Subcutaneous adipose tissue (tissue), 4 donors: ENCODE measurements at places on chromosomes 2 and 18. TPM values are rescaled to one million over a fixed set of nuclear protein-coding genes. Genes with fewer than 3 reads are reported as not detected.

The LYPD1 gene
- not detected for total RNA-seq

The CRYGB gene
- total RNA-seq, result not detected

The VSNL1 gene
- total RNA-seq, result not detected

The CCDC85A gene
- total RNA-seq, result 9.0 TPM

The KCNIP3 gene
- 5.4 TPM for total RNA-seq

The TUBA3E gene
- not detected for total RNA-seq

The RAPH1 gene
- total RNA-seq, result 22.5 TPM

The HSPE1 gene
- 284 TPM for total RNA-seq
